Stimulated activated CD8-positive, alpha-beta memory T cell treated with anti-CD3 and anti-CD28 coated beads, Interleukin-2, amount 100 ng/mL, for 48 hours (primary cell): ENCODE measurements at places on chromosomes 2 and 18.

GRCh38 chr2:215777465-215778044 lies 235.8 kb downstream of the MREG start:
- DNase-seq, result no peak

DNA sequence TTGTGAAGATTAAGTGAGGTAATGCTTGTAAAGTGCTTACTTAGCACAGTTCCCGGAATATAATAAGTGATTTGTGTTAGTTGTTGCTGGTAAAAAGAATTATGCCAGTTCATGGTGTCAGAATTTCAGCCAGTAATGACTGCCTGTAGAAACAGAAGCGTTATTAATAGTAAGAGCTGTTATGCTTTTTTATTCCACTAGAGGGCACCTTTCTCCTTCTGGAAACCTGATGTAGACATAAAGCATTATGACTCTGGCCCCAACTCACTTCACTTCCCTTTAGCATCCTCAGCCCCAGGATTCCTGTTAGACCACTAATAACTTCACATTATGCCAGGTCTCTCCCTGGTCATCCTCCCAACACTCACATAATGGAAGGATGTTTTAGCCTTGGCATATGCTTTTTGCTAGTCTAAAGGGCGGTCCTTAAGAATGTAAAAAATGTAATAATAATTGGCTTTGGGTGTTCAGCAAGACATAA lies 34.9 kb downstream of the C18orf54 start:
- DNase-seq, result no peak

DNA sequence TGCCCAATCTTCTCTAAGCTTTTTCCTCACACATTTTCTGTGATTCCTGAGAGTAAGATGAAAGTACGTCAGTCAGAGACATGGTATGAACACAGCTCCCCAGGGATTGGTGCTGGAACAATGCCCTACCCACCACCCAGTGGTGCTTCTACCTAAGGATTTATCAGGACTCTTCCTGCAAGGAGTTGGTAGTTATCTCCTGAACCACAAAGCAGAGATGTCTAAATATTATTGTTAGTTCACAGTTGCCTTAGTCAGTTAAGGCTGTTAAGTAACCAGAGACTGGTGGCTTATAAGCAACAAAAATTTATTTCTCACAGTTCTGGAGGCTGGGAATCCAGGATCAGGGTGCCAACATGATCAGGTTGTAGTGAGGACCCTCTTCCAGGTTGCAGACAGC lies 60.3 kb upstream of the CCDC85A start:
- DNase-seq, result no peak

GRCh38 chr2:8154936-8155335 lies 526.9 kb upstream of the ID2 start:
- DNase-seq, result peak; percentile 11

DNA sequence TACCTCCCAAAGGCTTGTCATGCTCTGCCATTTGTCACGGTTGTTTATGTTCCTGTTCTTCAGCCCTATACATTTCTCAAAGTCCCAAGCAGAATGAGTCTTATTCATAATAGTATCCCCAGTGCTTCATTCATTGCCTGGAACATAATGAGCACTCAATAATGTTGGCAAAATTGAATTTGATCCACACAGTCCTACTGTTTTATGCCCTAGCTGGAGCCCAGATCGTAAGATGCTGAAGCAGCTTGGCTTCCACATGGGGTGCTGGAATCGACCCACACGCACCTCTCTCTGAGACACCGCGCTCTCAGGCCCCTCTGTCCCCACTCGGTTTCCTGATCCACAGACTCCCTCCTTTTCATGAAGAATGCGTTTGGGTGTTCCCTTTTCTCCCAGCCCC lies 245.5 kb downstream of the MYT1L start:
- no peak for DNase-seq
